Activated naive CD4-positive, alpha-beta T cell treated with anti-CD3 and anti-CD28 coated beads for 36 hours (primary cell): ENCODE measurements at places on chromosomes 13 and 19.
A peak's percentile ranks its signal among the peaks of the same experiment; 100 is the strongest.

DNA sequence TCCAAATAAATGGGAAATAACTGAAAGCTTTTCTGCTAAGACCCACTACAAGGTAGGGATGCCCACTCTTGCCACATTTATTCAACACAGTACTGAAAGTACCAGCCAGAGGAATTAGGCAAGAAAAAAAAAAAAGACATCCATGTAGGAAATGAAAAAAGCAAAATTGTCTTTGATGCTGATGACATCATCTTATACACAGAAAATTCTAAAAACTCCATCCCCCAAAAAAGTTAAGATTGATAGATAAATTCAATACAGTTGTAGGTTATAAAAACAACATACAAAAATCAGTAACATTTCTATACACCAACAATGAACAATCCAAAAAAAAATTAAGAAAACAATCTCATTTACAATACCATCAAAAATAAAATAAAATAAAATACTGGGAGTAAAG, 330.4 kb downstream of the RBM26 start:
- H3K36me3 ChIP-seq = no peaks in the 10 kb centered on the region
- DNase-seq = no peak
- H3K4me1 ChIP-seq = no peaks in the 10 kb centered on the region
- peaks cover 7% of the 10 kb centered on the region for H3K27me3 ChIP-seq
- no peak overlapping the region for H3K27ac ChIP-seq

DNA sequence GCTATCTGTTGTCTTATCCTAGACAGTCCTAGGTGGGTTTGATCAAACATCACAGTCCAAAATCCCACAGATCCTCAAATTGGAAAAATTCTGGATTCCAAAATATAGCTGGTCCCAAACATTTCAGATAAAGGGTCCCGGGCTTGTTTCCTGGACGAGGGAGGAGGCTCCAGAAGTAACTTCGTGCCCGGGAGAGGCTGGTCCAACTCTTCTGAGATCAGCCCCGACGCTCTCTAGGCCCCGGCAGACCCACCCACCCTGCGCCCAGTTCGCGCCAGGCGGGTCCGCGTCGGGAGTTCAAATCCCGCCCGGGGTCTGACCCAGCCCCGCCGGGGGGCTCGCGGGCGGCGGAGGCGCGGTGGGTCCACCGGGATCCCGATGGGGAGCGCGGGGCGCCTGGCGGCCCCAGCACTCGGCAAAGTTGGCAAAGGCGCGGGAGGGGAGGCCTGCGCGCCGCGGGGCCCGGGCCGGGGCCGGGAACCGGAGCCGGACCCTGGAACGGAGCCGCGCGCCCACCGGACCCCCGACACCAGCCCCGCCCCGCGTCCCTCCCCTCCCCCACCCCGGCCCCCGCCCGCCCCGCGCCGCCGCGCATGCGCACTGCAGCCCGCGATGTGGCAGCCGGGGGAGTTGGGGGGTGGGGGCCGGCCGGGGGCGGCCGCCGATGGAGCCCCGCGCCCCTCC, 513 bp downstream of the MIER2 start:
- peaks cover 9% of the 10 kb centered on the region for H3K27me3 ChIP-seq
- peak overlapping the region; percentile 10 for H3K27ac ChIP-seq
- H3K36me3 ChIP-seq = peaks cover 11% of the 10 kb centered on the region

DNA sequence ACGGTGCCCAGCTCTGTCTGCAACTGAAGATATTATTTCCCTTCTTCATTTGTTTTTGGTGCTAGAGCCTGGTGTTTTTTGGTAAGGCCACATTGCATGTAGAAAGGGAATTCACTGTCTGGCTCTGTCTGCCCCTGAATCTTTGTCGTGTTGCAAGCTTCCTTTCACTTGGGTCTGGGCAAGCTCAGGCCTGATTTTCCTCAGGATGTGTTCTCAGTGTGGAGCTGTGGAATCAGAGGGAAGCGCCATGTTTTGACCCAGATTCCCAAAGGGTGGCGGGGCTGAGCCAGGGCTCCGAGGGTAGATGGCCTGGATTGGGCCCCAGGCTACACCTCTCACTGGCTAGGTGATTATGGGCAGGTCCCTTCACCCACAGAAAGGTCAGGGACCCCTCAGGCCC, 8.6 kb downstream of the PRKCSH start:
- no peak for DNase-seq
- no peak overlapping the region for H3K27ac ChIP-seq
- no peaks in the 10 kb centered on the region for H3K27me3 ChIP-seq
- H3K36me3 ChIP-seq = peaks cover 32% of the 10 kb centered on the region

DNA sequence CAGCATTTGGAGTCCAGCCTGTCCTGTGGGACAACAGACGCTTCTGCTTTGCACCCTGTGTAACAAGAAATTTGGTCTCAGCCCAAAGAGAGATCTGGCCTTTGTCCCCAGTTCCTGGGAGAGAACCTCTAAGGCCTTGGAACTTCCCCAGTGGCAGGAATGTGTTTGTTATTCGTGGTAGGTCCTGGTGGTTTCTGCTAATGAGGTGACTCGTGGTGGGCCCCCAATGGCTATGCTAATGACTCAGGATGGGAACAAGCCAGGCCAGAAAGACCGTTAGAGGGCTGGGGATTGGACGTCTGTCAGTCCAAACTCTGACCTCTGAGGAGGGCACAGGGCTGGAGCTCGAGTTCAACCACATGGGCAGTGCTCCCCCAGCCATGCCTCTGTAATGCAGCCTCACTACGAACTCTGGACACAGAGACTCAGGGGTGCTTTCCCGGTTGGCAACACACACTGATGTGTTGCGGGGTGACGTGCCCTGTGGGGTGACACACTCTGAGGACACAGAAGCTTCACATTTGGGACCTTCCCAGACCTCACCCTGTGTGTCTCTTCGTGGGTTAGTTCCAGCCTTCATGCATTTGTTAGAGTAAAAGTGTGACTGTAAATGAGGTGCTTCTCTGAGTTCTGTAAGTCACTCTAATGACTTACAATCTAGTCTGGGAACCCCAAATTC, 38.9 kb downstream of the TEX29 start:
- DNase-seq = no peak
- peaks cover 5% of the 10 kb centered on the region for H3K4me1 ChIP-seq
- H3K36me3 ChIP-seq = no peaks in the 10 kb centered on the region
- no peaks in the 10 kb centered on the region for H3K27me3 ChIP-seq
- no peak overlapping the region for H3K4me3 ChIP-seq

DNA sequence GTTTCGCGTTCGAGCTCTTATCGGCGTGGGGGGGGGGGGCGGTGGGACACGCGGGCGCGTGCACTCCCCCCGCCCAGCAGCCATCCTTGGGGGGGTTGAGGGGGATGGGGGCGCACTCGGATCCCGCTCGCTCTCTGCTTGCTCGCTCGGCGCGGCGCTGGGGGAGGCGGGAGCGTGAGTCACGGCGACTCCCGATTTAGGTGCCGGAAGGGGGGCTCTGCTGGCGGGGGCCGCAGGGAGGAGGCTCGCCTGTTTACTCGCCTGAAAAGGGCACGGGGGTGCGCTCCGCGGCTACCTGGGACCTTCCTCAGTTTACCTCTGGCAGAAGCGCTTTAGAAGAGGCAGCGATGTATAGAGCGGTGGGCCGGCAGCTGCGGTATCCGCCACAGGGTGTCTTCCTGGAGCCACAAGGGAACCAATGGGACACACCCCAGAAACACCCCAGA, 1.1 kb upstream of the PDE4A start:
- no peak overlapping the region for H3K27ac ChIP-seq
- peaks cover 54% of the 10 kb centered on the region for H3K4me1 ChIP-seq
- peak overlapping the region; percentile 71 for H3K4me3 ChIP-seq
- peaks cover 61% of the 10 kb centered on the region for H3K27me3 ChIP-seq
- H3K36me3 ChIP-seq = no peaks in the 10 kb centered on the region

DNA sequence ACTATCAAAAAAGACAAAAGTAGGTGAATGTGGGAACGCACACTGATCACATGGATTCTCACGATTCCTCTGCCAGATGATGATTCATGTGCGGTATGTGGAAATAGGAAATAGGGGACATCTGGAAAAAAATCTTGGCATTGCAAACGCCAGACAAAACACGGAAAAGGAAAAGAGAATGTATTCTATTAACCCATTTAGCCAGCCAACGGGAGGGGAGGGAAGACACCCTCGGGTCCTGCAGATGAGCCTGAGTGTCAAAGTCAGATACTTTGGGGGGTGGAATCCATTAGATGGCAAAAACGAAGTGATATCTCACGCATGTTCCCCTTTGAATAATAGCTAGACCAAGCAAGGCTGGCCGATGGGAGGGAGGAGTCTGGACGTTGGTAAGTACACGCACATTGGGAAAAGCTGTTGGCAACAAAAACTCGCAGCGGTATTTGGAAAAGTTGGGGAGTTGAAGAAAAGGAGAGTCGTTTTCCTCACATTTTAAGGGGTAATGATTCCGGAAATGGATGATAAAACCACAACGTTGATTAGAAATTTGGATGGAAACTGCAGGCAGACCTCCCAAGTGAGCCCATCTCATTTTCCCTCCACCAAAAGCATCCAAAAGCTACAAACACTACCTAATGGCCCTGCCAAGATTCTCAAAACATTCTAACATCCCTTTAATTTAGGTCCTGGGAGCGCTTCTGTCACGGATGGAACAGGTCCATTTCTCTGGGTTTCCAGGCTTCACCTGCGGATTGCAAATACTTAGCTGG, 73.6 kb downstream of the COL4A1 start:
- H3K27me3 ChIP-seq = peaks cover 39% of the 10 kb centered on the region
- no peak for DNase-seq
- H3K36me3 ChIP-seq = no peaks in the 10 kb centered on the region
- H3K4me3 ChIP-seq = no peak overlapping the region
- no peaks in the 10 kb centered on the region for H3K4me1 ChIP-seq
- H3K27ac ChIP-seq = no peak overlapping the region

- H3K27me3 ChIP-seq = no peaks in the 10 kb centered on the region
- no peak overlapping the region for H3K4me3 ChIP-seq
- no peaks in the 10 kb centered on the region for H3K4me1 ChIP-seq
- DNase-seq = no peak
Observed at GRCh38 chr13:62137629-62138405, 722.2 kb upstream of the PCDH20 start.

GRCh38 chr13:112813552-112813951, 123.7 kb downstream of the ATP11A start:
- no peaks in the 10 kb centered on the region for H3K27me3 ChIP-seq
- peaks cover 45% of the 10 kb centered on the region for H3K36me3 ChIP-seq
- no peak for DNase-seq
- no peaks in the 10 kb centered on the region for H3K4me1 ChIP-seq
- H3K4me3 ChIP-seq = no peak overlapping the region
- no peak overlapping the region for H3K27ac ChIP-seq

GRCh38 chr13:32555613-32556012, 17.0 kb upstream of the N4BP2L2 start:
- DNase-seq = no peak
- H3K4me1 ChIP-seq = peaks cover 1% of the 10 kb centered on the region
- H3K36me3 ChIP-seq = no peaks in the 10 kb centered on the region
- no peaks in the 10 kb centered on the region for H3K27me3 ChIP-seq
- no peak overlapping the region for H3K27ac ChIP-seq

DNA sequence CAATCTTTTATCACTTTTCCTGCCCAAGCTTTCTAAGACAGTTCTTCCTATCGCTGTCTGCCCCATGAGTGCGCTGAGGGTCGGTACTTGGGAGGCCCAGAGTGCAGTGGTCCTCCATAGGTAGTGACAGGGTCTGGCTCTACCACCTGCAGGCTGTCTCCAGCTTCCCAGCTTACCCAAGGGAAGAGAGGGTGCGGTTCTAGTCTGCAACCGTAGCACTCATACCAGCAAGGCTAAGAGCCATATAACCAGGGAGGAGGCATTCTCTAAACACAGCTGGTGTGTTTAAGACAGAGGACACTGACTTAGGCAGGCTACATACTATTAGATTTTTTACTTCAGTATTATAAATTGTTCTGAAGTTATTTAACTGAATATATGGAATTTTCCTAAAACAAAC, 8.2 kb downstream of the PROZ start:
- H3K27me3 ChIP-seq = no peaks in the 10 kb centered on the region
- peaks cover 32% of the 10 kb centered on the region for H3K36me3 ChIP-seq
- no peak for DNase-seq

DNA sequence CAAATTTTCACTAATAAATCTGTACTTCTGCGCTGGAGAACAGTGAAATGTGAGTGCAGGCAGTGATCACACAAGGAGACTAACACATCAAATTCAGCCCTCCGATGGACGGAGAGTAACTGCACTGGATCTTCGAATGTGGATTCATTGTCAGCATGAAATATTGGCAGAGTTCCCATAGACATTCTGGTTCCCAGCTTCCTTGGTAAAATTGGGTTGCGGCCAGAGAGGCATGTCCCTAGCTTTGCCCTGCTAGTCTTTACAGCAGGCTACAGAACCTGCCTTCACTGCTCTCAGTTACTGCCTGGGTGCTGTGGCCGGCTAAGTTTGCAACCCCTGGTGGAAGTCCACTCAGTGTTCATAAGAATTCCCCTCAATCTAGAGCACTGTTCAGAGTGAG, 32.3 kb upstream of the UQCRFS1 start:
- no peak for DNase-seq
- peaks cover 29% of the 10 kb centered on the region for H3K27me3 ChIP-seq
- H3K4me1 ChIP-seq = no peaks in the 10 kb centered on the region
- no peaks in the 10 kb centered on the region for H3K36me3 ChIP-seq

DNA sequence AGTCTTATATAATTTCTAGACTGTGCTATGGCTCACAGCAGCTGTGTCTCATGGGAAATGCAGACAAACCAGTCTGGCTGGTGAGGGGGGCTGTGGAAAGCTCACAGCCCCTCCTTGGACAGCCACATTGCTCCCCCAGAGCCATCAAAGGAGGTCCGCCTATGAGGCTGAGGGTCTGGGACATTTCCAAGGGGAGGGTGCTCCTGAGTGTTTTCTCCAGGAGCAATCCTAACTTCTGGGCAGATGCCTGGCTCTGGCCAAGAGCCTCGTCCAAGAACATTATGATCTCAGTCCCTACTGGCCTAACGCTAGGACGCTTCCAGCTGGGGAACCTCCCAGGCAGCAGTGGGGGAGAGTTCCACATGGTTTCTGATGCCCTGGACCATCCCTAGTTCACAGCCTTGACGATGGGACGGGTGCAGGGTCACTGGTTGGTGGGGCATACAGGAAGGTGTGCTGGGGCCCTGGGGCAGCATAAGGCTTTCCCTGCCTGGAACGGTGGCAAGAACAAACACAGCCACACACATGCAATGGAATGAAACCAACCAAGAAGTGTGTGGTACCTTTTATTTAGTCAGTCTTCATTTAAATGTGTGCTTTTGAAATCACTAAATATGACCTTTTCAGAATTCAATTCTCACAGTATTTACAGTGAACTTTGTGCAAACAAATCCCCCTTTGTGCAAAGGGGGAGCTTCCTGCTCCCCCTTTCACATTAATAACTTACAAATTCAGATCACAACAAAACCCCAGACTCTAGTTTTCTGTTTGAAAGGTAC, 60.6 kb downstream of the CDADC1 start:
- no peak overlapping the region for H3K27ac ChIP-seq
- DNase-seq = no peak
- H3K4me3 ChIP-seq = no peak overlapping the region
- H3K27me3 ChIP-seq = no peaks in the 10 kb centered on the region
- no peaks in the 10 kb centered on the region for H3K36me3 ChIP-seq

DNA sequence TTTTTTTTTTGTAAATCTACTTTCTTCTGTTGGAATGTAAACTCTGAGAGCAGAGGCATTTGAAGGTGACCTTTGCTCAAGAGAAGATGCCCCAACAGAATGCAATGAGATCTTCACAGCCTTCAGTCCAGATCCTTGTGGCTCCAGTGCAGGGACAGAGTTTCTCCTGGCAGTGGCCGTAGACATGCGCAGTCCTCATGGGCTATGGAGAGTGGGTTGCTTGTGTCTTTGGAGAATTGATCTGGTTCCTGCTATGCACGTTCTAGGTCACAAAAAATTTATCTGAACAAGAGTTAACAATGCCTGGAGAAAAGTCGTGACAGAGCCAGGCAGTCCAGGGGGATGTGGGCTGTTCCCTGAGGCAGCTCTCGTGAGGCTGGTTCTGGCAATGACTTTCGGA, 30.1 kb downstream of the TMEM255B start:
- H3K36me3 ChIP-seq = no peaks in the 10 kb centered on the region
- H3K27ac ChIP-seq = no peak overlapping the region
- no peaks in the 10 kb centered on the region for H3K4me1 ChIP-seq
- no peak overlapping the region for H3K4me3 ChIP-seq
- DNase-seq = no peak
